ENCODE measurements at places on chromosomes 1 and 21.
A peak's percentile ranks its signal among the peaks of the same experiment; 100 is the strongest.

- DNase-seq = no peak
These were observed 2.8 kb upstream of the COL18A1 start for GRCh38 chr21:45401916-45402900.

GRCh38 chr1:2534687-2535441, 4.8 kb upstream of the HES5 start:
- DNase-seq = no peak

DNA sequence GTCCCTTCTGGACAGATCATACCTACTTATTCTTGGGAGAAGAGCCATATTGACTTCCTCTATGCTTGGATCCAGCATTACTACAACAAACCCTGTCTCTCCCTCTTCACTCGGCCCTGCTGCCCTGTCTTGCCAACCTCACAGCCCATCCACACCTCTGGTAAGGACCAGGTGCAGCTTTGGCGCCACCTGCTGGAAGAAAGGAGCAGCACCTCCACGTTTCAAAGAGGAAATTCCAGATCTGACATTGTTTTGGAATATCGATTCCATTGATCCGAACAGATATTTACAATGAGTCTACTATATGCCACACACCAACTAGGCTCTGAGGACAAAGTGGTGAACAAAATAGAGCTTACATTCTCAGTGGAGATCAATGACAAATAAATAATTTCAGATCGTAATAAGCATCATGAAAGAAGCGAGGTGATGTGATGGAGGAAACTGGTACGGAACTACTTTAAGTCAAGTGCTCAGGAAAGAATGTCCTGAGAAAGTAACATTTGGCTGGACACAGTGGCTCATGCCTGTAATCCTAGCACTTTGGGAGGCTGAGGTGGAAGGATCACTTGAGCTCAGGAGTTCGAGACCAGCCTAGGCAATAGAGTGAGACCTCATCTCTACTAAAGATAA, 18.7 kb downstream of the MFSD2A start:
- DNase-seq = peak; percentile 80

DNA sequence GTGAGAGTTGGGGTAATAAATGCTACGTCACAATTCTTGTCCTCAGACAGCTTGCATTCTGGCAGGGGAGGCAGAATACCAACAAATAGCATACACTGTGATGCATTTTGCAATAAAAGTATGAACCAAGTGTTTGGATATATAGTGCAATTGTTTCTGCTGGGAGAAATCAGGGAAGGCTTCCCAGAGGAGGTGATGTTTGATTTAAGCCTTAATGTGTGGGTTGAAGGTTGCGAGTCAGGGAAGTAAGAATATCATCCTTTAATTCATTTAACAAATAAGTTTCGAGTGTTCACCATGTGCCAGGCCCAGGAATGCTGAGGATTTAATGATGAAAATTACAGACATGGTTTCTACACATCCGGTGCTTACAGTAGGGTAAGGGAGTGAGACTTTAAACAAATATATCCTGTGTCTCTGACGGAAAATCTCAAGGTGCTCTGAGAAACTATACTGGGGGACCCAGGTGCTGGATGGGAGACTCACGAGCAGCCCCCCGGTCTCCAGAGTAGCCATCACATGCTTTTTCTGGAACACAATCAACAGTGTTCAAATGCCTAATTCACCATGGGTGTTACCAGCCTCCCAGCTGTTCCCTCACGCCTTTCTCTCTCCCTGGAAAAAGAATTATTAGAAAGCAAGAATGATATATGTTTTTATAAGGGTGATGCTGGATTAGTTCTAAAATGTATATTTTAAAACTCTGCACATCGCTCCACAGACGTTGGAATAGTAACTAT, 31.7 kb downstream of the RASSF5 start:
- DNase-seq = no peak

DNA sequence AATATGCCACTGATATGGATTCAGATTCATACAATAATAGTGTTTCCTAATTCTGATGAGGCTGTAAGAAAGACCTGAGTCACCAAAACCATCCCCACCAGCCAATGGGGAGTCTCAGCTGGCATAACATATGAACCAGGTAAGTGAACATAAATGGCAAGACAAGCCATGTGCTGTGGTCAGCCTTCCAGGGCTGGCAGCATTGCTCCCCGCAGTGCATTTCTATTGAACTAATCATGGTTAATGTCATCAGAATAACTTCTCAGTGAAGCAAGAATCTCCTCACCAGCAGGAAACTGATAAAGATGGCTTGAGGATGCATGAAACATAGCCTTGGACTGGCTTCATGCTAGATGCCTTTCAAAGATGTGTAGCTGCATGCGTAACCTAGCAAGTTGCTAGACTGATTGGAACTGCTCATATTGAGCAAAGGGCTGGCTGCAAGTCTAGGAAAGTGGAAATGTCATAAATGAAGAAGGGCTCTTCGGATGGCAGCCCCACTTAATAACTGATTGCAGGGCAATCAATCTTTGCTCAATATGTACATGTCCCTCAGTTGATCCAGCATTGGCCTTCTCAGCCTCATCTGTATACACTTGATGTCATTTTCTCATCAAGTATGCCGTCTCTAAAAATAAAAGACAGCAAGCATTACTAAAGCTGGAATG, 88.0 kb downstream of the NTNG1 start:
- DNase-seq = no peak

DNA sequence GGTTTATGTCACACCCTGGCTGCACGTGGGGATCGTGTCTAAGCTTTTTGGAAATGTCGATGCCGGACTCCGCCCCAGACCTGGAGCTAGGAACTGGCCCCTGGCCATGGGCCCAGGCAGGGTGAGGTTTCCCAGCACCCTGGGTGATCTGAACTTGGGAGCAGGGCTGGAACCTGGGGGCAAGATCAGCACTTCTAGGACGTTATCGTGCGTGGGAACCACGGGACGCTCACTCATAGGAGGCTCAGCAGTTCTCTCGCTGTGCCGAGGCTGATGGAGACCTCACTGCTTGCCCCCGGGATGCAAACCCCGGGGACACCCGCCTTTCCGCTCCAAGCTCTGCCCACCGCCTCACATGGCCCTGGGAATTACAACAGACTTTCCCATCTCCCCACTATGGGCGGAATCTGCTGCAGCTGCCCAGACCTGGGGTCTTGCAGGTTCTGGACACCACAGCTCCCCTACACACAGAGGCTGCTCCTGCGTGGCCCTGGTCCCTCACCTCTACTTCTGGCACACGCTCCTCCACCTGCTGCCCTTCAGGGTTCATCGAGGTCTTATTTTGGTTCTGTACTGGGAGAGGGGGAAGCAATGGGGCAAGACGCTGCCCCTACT, 35.9 kb downstream of the COL18A1 start:
- no peak for DNase-seq

DNA sequence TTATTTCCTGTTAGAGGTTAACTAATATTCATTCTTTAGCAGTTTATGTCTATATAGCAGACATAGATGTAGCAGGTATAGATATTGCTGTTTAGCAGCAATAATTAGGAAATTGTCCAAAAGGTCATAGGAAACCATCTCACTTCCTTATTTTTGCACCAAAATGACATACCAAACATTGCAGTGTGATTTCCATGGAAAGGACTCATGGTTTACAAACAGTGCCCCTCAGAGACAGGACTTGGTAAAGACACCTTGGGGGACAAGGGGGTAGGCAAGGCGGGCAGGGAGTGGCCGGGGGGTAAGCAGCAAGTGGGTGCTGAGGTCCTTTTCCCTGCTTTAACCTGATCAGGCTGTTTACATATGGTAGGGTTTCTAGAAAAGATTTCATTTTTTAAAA, 30.5 kb downstream of the BATF3 start:
- DNase-seq = no peak

GRCh38 chr21:32477424-32477745, 64.9 kb downstream of the EVA1C start:
- DNase-seq = no peak

- DNase-seq = no peak
These were observed 131.8 kb upstream of the PKN2 start for GRCh38 chr1:88552226-88552625.

GRCh38 chr1:201320168-201320788, 37.0 kb downstream of the PKP1 start:
- no peak for DNase-seq

GRCh38 chr1:26574719-26575251, 45.2 kb downstream of the RPS6KA1 start:
- DNase-seq = no peak

- DNase-seq = peak; percentile 59
These were observed 4.1 kb downstream of the ZC3H12A start for GRCh38 chr1:37478451-37478881.

DNA sequence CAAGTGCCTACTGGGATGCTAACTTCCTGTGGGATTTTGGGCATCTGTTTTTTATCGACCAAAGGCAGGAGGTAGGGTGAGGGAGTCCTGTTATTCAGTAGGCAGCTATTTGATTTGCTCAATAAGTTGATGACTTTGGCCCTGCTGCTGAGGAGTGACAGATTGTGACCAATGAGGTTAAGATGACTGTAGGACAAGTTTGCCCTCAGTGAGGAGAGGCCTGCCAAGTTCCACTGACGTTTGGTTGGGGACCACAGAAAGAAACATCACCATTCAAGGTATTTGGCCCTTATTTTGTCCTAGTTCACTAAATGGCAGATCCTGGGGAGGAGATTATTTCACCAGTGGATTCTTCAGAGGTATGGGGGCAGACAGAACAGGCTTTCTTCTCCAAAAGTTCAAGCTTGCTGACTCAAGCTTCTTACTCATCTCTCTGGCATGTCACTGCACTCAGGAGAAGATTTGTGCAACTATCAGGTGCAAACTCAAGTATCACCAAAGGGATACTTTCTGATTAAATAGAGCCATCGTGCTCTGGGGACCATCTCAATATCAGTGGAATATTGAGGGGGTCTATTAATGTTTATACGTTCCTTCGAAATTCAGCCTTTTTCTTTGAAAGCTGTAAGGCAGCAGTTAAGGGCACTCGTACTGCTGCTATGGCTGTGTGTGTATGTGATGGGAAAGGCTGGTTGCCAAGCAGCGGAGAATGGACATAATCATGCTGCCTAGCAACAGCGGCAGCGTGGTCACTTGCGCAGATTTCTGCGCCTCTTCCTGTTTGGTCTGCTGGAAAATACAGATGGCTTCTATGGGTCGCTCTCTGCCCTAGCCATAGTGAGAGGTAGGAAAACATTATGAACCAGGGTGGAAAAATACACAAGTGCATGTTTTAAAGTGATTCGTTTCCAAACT, 78.7 kb downstream of the PBX1 start:
- DNase-seq = no peak

DNA sequence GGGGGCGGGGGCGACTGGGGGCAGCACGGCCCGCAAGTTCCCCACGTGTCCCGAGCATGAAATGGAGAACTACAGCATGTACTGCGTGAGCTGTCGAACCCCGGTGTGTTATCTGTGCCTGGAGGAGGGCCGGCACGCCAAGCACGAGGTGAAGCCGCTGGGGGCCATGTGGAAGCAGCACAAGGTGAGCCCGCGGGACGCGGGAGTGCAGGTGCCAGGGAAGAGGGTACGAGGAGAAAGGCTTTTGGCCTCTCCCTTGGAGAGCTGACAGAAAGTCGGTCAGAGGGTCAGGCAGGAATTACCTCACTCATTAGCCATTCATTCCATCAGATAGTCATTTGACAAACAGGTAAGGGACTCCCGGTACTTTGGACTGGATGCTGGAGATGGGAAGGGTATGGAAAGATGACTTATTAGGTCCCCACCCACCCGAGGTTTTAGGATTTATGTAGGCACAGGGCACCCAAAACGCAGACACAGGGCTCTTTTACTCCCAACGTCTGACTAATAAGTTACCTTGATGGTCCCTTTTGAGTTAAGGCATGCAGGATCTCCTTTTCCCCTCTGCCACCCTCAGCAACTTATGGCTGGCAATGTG, 2.1 kb downstream of the TRIM67 start:
- DNase-seq = no peak

DNA sequence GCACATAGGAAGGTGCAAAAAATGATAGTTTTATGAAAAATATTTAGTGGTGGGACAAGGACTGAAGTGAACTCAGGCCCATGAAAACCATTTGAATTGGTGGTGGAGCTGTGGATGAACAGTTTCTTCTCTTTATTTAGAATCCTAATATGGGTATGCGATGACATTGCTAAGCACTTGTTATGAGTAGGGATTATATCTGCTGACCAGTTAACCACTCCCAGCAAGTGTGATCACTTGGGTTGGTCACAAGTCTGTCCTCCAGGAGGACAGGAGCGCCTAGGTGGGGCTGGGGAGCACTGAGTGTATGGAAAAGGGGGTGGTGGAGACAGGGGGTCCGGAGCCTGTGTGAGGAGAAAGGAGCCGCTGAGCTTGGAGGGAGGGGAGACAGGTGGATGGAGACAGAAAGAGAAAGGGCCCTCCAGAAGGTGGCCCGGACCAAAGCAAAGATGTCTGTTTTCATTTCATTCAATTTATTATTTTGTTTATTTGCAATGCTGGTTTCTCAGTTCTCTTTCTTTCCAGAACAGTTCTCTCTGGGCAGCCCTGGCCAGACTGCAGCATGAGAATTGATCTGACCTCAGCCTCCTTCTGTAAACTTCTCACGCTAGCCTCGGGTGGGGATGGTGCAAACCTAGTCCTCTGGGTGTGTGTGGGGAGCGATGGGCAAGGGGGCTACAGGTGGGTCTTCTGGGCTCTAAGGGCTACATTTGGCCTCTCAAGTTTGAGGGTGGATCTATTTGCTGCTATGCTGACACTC, 9.9 kb upstream of the ZSCAN20 start:
- no peak for DNase-seq
